ENCODE measurements at places on chromosomes 1 and 21.
A peak's percentile ranks its signal among the peaks of the same experiment; 100 is the strongest.

GRCh38 chr1:90262286-90262685 is 267.4 kb downstream of the ZNF326 start:
- DNase-seq = no peak

- DNase-seq = no peak
Measured at GRCh38 chr1:65509912-65510680, 89.6 kb downstream of the LEPR start.

GRCh38 chr1:2300004-2300771 is 72.1 kb downstream of the SKI start:
- peak; percentile 71 for DNase-seq

- DNase-seq = no peak
Measured at GRCh38 chr1:43052786-43053439, 94.2 kb upstream of the SLC2A1 start.

DNA sequence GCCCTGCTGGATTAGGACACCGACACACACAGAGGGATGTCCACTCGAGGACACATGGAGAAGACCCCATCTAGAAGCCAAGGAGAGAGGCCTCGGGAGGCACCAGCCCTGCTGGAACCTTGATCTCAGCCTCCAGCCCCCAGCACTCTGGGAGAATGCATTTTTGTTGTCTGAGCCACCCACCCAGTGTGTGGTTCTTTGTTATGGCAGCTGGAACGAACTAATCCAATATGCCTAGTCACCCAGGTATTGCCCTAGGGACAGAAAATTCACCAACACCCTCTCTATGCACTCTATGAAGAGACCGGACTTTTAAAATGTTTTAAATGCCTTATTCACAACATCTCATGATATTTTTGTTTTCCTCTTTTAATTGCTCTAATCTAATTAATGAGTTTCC is 117.4 kb downstream of the CRYAA start:
- no peak for DNase-seq

GRCh38 chr1:190172651-190173430 is 304.8 kb downstream of the BRINP3 start:
- no peak for DNase-seq

DNA sequence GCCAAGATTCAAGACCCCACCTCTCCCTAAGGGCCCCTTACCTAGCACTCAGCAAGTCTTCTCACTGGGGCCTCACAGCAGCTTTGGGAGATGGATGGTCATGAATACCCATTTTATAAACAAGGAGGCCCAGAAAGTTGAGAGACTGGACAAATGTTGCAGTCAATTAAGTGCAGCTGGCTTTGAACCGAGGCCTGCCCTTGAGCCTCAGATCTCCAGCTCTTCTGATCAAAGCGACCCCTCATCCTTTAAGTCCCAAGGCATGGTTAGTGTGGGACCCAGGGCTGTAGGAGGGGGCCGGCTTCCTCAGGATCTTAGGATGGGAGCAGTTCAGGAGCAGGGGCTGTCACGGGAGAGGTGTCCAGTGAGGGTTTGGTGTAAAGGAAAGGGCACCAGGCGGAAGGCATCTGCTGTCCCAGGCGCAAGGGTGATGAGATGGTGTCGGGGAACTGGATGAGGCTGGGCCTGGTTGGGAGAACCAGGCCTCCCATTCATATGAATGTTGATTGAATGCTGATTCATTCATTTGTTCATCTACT is 5.1 kb upstream of the MTFR1L start:
- DNase-seq = no peak

GRCh38 chr1:62355095-62355494 is 35.9 kb upstream of the KANK4 start:
- DNase-seq = no peak

DNA sequence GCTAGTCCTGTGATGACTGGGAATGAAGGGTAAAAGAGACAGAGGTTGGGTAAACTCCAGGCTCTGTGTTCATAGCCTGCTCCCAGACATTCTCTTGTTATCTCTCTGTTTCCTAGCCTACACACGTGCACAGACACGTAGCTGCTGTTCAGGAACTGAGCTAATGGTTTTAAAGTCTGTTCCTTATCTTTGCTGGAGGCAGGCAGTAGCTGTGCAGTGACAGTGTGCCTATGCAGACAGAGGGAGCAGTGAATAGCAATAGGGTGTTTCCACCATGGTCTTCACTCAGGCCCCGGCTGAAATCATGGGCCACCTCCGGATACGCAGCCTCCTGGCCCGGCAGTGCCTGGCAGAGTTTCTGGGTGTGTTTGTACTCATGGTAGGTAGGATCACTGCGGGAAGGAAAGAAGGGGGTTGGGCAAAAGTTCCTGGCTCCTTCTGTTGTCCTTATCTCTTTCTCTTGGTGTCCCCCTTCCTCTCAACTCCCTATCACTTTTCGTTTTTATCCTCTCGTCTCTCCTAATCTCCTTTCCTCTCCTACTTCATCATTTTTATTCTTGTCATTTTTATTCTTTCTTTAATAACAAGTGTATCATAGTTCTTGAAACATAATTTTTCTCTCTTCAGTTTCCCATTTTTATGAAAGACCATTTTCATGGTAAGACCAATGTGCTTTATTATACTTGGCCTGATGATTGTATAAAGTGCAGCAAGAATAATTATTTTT is at the start of gene AQP10:
Gene AQP10, plus strand, starts transcription at position 212 of the 727 bp plus-strand sequence. Its CDS starts 63 bp downstream, at position 275.
- DNase-seq = no peak

DNA sequence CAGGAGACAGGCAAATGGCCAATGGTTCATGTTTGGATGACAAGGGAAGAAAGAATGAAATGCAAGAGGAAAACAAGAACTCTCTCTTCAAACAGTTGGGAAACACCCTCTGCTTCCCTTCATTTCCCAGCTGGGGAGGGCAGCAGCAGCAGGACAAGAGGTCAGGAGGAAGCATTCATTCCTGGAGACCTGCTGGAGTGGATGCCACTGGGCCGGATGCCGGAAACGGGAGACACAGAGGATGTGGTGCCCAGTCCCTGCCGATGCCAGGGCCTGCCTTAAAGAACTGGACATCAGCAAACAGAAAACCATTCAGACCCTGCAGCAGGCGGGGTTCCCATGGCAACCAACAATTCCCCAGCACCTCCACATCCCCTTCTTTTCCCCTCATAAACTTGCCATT is 102.3 kb upstream of the ZNF648 start:
- DNase-seq = no peak

DNA sequence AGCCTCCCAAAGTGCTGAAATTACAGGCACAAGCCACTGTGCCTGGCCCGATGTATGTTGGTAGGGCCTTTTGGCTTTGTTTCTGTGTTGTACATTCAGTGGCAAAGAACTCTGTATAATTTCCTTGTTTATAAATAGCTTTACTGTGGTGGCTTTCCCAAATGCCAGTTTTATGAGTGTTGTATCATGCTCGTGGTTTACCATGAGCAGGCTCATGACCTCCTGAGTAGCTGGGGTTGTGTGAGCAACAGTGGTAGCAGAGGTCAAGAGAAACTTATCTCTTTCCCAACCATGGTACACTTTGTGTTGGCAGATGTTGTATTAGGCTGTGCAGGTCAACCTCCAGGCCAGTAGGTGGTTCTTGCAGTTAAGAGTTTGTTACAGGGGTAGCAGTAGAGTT is 420.4 kb upstream of the BEND5 start:
- DNase-seq = no peak

GRCh38 chr1:62810420-62811274 is 26.7 kb downstream of the ATG4C start:
- no peak for DNase-seq

- no peak for DNase-seq
Measured at GRCh38 chr1:192927496-192927895, 118.7 kb downstream of the RGS2 start.

GRCh38 chr1:14878124-14878523 is 275.4 kb upstream of the TMEM51 start:
- no peak for DNase-seq

- no peak for DNase-seq
Measured at GRCh38 chr1:65260851-65261473, 48.4 kb upstream of the DNAJC6 start.

- no peak for DNase-seq
Measured at GRCh38 chr1:151065089-151065645, 5.0 kb downstream of the MLLT11 start.

Measured in stimulated activated CD8-positive, alpha-beta memory T cell treated with anti-CD3 and anti-CD28 coated beads, Interleukin-4, amount 100 ng/mL, for 4 hours (primary cell).